ENCODE measurements at places on chromosomes 6 and 20.

GRCh38 chr6:107246972-107247615 is 131.8 kb upstream of the BEND3 start:
- DNase-seq = no peak

GRCh38 chr6:116398316-116399010 is 27.7 kb downstream of the DSE start:
- DNase-seq = no peak

GRCh38 chr6:74510878-74511277 is 695.0 kb downstream of the COL12A1 start:
- no peak for DNase-seq

- DNase-seq = no peak
These were observed 291.7 kb downstream of the SMOC2 start for GRCh38 chr6:168732676-168733075.

DNA sequence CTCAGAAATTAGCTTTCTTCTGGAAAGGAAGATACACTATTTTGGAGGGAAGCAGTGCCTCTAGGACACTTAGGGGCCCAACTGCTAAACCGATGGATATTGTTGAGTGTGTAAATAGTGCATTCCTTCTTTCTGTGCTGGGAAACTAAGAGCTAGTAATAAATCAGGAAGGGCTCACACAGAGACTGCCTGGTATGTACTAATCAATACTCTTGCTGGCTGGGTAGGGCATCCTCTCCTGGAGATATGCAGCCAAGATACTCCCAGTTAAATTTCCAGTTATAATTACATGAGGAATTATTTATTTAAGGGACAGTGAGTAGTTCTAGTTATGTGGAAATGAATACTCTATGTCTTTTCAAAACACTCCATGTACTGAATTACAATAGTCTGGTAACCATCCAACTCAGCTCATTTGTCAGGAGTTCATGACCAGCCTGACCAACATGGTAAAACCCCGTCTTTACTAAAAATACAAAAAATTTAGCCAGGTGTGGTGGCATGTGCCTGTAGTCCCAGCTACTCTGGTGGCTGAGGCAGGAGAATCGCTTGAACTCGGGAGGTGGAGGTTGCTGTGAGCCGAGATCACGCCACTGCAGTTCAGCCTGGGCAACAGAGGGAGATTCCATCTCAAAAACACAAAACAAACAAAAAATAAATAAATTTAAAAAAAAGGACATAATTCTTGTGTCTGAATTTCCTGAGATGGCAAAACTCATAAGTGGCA is 100.0 kb downstream of the OR2B2 start:
- DNase-seq = no peak

DNA sequence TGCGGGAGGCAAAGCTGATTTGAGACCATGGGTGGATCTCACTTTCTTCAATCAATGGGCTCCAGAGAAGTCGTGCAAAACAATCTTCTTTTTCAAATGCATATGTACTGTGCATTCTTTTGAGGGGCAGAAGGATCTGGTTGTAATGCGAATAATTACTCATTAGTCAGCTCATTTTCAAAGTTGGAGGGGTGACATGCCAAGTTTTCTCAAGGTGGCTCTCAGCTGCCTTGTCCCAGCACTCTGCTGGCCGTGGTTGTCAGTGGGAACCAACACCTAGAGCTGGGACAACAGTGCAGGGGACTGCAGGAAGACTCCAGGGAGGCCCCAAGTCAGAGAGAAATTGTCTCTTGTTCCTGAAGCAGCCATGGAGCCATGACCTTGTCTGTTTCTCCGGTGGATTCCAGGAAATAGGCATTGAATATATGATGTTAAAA is 25.3 kb downstream of the MYT1 start:
- no peak for DNase-seq

GRCh38 chr6:56279331-56280080 is 32.1 kb upstream of the COL21A1 start:
- no peak for DNase-seq

DNA sequence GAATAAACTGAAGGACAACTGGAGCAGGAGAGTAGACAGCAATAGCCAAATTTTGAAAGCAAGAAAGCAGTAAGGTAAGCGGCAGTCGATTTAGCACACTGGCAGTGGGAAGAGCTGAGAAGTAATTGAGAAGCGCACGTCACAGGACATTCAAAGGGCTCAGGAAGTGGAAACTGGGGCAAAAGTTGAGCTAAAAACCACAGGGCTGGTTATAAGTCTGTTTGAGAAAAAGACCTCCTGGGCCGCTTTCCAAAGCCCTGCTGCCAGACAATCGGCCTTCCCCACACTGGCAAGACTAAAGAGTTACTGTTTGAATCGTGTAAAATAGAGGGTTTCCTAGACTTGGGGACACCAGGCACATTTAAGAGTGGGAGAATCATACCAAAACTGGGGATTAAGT is 161.4 kb downstream of the DNAH8 start:
- peak; percentile 72 for DNase-seq

DNA sequence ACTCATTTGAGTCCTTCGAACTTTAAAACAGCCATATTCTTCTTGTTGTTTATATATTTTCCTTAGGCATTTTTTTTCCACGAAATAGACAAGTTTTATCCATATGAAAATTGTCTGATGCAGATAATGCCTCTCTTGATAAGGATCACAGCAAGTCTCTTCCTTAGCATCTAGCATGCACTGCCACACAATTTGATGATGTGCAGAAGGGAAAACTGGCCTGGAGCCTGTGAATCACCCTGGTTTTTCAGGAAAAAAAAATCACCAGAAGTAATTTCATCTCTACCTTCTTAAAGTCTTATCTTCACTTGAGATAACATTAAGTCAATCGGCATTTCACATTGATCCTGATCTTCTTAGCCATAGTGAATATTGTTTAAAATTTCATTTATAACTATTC is 199.8 kb downstream of the TENT5A start:
- DNase-seq = no peak

- DNase-seq = no peak
These were observed 394.7 kb downstream of the THBS2 start for GRCh38 chr6:168858926-168859325.

GRCh38 chr6:130694606-130695005 is 132.6 kb upstream of the SMLR1 start:
- DNase-seq = no peak

GRCh38 chr20:56060486-56060885 is 55.2 kb upstream of the CBLN4 start:
- no peak for DNase-seq

- no peak for DNase-seq
These were observed 895.6 kb upstream of the MAP3K7 start for GRCh38 chr6:91482498-91482897.

DNA sequence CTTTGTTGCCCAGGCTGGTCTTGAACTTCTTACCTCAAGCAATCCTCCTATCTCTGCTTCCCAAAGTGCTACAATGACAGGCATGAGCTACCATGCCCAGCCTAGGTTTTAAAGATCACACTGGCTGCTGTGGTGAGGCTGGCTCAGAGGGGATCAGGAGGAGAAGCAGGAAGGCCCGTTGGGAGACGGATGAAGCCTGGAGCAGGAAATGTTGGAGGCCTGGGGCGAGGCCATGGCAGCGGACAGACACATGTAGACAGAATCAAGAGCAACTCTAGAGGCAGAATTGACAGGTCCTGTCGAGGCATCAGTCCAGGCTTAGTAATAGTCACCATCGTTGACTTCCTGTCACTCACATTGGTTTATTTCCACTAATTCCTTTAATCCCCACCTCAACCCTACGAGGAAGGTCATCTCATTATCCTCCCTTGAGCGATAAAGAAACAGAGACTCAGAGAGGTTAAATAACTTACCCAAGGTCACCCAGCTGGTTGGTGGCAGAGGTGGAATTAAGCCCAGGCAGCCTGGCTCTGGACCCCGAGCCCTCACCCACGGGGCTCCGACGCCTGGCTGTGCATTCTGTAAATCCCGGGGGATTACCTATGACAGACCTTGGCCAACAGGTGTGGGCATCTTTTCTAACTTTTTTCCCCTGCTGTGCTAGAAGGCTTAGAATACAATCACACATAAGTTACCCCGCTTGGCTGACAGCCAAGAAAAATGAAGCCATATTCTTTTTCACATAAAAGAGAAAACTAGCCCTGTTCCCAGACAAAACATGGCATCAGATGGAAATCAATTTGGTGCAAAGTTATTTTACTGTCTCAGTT is 113.4 kb downstream of the EYA2 start:
- no peak for DNase-seq
